Stimulated activated CD4-positive, alpha-beta T cell treated with anti-CD3 and anti-CD28 coated beads, Interleukin-12 subunit alpha, Interleukin-12 subunit beta, amount 100 ng/mL, for 24 hours (primary cell): ENCODE measurements at places on chromosomes 3 and 15.

DNA sequence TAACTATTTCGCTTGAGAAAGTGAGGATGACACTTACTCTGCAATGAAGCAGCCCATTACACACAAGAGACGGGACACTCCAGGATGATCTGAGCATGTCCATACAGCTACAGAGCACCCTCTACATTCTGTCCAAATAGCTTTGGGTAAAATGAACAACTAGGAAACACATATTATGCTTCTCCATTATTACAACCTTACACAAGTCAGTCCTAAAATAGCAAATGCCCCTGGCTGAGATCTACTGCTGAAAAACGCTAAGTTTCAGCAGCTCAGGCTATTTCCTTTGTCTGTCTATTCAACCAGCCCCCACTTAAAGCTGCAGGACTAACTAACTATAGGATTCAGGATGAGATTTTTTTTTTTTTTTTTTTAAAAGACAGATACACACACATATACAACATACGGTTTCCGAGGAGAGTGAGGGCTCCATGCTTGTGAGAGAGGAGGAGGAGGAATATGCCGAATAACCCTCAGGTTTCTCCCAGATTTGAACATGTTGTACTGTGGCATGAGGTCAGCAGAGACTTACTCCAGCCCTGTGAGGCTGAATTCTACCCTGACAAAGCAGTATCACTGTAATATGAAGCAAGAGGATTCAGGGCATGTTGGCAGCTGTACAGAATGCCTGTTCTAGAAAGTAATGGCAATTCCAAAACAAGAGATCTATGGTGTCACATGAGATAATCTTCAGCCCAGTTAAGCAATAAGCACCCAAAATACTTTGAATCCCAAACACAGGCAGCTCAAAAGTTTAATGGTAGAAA is 117.3 kb upstream of the PLXND1 start:
- DNase-seq: no peak

DNA sequence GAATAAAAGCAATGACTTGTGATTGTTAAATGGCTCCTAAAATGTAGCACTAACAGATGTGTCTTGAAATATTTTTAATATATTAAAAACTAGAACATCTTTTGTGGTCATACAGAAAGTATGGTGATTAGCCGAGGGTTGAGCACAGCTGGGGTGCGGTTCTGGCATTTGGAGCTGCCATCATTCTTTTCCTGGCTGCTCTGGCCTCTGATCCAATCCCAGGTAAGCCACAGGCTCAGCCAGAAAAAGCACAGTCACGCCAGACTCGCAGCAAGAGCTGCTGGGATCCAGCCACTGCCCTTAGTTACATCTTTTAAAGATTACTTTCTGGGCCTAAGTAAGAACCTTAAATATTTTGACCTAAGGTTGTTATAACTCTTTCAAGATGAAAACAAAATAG is 196.8 kb downstream of the PLCL2 start:
- DNase-seq: no peak

DNA sequence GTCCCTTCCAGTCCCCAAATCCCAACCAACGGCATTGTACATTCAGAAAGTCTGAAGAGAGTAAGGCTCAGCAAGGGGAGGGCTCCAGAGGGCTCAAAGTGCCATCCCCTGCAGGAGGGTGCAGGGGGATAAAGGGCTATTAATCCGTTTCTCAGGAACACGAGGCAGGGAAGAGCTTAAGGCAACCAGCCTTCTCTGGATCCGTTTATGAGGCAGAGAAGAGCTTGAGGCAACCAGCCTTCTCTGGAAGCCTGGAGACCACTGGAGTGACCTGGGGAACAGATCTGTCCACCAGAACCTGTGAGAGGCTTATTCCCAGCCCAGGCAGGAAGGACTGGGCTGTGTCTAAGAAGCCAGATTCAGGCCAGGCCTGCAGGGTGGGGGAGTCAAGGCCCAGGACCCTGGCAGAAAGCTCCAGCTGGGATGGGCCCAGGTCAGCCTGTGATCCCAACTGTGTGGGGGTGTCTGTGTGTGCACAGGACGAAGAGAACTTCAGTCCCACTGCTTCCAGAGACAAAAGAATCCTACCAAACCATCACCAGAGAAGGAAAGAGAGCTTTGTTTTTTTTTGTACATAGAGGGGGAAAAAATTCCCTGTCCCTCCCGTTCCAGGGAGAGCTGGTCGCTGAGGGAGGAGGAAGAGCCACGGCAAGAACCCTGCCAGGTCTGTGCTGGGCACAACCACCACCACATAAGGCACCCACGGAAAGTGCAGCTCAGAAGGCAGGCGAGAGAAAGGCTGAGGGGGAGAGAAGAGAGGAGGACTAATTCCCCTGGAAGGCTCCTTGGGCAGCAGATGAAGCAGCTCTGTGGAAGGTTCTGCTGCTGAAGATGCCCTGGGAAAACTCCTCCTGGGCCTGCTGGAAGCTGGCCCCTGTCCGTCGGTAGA is 1.6 kb upstream of the ULK3 start:
- no peak for DNase-seq

- DNase-seq: no peak
Observed at GRCh38 chr15:93658026-93658816, 569.2 kb upstream of the RGMA start.

DNA sequence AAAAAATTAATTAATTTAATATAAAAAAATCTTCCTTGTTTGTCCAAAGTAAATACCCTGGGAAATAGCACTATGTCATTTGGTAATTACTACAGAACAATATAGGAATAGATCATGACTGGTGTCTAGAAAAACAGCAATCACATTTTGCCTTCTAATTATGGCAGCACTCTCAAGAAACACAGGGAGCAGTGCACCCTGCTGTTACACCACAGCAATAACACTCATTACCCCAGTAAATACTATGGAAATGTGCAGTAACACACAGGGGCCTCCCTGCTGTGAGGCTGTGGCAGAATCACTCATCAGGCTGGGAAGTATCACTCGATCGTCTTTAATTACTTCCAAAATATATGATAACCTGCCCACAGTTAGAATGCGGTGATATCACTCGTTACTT is 646.0 kb downstream of the TUSC7 start:
- no peak for DNase-seq

DNA sequence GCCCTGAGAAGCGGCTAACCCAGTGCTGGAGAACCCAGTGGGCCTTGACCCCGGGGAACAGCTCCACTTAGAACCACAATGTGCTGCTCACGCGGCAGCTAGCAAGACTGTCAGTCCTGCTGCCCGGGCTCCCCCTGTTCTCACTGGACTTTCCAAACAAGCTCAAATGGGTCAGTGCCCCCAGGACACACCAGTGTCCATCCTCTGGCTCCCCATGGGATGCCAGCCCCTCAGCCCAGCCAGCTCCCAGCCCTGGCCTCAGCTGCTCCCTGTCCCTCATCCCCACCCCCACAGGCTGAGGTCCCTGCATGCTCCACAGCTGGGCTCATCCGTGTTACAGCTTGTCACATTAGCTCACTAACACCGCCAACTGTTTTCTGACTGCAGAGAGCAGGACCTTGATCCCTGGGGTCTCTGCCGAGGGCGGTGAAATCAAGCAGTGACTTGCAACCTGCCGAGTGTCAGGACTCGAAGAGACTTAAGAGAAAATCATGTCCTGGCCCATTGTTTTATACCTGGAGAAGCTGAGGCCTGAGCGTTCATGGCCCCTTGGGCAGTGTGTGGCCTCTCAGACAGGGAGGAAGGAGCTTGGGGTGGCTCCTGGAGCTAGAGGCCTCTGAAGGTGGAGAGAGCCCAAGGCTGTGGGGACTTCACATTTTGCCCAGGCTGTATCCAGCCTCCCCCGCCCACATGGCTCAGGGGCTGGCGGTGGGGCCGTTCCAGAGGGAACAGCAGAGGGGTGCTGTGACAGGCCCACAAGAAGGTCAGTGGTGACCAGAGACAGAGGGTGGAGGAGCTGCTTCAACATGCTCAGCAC is 157.5 kb downstream of the MEGF11 start:
- no peak for DNase-seq

DNA sequence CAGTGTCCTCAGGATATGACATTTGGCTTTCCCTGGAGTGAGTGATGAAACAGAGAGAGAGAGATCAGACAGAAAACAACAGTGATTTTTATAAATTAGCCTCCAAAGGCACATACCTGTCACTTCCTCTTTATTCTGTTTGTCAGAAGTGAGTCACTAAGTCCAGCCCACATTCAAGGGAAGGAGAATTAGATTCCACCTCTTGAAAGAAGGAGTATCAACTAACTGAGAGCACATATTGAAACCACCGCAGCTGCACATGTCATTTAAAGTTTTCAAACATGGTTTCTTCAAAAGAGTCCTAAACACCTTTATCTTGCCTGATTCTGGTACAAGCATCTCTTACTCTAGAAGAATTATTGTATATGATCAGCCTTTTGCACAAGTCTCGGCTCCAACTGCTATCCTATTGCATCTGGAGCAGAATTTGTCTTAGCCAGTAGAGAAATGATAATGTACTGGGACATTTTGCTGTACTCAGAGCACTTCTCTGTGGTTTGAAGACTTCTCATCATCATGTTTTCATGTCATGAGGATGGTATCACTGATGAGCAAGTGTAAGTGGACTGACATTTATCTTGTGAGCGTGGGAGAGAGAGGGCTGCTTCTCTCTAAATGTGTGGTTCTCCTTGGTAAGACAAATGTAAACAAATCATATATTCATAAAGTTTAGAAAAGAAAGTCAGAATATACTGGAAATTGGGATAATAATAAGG is 338.9 kb upstream of the CFAP20DC start:
- no peak for DNase-seq

DNA sequence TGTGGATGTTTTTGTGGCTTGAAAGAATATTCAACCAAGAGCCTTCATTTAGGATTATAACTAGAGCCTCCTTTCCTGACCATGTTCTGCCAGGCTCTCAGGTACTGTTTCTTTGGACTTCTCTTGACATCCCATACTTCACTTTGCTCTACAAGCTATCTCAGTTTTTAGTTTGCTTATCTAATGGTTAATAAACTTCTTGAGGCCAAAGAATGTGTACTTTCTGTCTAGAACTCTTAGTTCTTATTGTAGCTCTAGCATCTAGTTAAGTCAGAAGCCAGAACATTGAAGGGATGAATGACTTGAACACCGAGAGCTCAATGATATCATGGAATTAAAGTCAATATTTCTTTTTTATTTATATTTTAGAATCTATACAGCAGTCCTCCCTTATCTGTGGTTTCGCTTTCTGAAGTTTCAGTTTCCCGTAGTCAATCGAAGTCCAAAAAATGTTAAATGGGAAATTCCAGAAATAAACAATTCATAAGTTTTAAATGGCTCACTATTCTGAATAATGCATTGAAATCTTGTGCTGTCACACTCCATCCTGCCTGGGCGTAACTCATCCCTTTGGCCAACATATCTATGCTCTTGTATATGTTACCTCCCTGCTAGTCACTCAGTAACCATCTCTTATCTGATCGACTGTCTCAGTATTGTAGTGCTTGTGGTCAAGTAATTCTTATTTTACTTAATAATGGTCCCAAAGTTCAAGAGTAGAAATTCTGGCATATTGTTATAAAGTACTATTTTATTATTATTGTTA is 368.6 kb upstream of the RBMS3 start:
- DNase-seq: no peak

DNA sequence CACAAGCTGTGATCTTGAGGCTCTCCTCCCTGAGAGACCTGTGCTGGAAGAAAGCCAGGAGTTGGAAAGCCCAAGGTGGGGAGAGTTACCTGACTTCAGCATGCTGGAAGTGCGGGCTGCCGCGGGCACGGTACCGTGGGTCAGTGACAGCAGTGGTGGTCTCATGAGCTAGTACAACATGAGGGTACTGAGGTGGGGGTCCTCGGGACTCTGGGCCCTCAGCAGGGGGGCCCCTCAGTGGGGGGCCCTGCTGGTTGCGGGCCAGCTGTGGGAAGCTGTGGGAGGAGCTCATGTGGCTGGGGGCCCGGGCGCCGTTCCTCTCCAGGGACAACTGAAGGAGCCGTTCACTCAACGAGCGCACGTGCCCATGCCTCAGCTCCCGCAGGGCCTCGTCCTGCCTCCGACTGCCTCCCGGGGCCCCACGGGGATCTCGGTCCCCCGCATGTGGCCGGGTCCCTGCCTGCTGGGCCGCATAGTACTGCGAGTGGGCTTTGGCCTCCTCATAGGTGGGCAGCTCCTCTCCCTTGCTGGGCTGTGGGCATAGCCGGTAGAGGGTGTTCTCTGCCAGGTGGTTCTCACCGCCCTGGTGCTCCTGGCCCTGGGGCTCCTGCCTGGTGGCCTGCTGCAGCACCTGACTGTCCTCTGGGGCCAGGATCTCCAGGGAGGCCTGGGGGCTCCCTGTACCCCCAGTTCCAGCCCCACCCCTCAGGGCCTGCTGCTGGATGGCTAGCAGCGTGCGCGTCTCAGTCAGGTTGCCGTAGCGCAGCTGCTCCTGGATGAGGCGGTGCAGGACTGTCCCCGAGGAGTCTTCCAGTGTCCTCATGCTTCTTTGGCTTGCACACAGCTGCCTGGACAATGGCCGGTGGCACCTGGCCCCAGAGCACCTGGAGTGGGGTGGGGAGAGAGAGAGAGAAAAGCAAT is 3.4 kb downstream of the AMOTL2 start:
- no peak for DNase-seq

DNA sequence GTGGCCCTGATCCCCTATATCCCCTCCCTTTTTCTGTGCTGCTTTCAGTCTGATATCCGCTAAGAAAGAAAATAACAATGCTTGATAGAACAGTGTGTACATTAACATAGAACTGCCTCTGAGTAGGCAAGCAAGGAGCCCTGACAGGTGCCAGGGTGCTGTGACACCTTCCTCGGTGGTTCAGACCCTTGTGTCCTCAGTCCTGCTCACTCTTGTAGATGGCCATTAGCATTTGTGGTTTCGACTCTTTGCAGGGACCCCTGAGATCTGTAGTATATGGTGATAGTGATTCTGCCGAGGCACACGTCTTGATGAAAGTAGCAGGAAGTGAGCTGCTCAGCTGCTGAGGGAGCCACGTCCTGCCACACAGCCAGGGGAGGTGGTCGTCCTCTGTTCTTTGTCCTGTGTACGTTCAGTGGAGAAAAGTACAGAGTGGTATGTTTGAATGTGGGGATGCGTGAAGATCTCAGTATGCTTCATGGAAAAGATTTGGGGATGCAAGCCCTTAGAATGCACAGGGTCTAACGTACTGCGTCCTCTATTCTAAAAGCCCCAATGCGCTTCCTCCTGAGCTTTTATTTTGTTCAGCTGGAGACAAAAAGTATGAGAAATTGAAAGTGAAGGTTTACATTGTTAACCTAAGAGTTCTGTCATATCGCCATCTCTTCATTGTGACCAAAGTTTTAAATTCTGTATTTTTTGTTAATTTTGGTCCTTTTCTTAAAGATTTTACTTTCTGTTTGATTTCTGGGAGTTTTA is 35.4 kb downstream of the PXYLP1 start:
- no peak for DNase-seq

GRCh38 chr3:58573640-58574039 is 3.6 kb downstream of the FAM107A start:
- no peak for DNase-seq
